ENCODE measurements at places on chromosomes 12 and 14. TPM values are rescaled to one million over a fixed set of nuclear protein-coding genes. Genes with fewer than 3 reads are reported as not detected.

Gene NOVA1
- total RNA-seq, result 47.9 TPM

Gene CLEC4D
- not detected for total RNA-seq

Gene PTPRB
- 7.1 TPM for total RNA-seq

Gene PLEKHG7
- not detected for total RNA-seq

Gene CCDC184
- total RNA-seq, result 26.3 TPM

Gene IL31
- total RNA-seq, result not detected

Gene NKX2-1
- 0.49 TPM for total RNA-seq

Gene ASCL4
- not detected for total RNA-seq

Gene MDGA2
- 51.1 TPM for total RNA-seq

Gene TAS2R30
- total RNA-seq, result 10.1 TPM

Gene ASB2
- not detected for total RNA-seq
